NCI-H187 treated with DMSO at 0.1 percent for 48 hours (cell line): ENCODE measurements at places on chromosomes 1 and 21.

GRCh38 chr1:48743480-48743879 is 33.2 kb downstream of the BEND5 start:
- no peak for DNase-seq

GRCh38 chr1:228347181-228347580 is 59.5 kb downstream of the TRIM11 start:
- no peak for DNase-seq

DNA sequence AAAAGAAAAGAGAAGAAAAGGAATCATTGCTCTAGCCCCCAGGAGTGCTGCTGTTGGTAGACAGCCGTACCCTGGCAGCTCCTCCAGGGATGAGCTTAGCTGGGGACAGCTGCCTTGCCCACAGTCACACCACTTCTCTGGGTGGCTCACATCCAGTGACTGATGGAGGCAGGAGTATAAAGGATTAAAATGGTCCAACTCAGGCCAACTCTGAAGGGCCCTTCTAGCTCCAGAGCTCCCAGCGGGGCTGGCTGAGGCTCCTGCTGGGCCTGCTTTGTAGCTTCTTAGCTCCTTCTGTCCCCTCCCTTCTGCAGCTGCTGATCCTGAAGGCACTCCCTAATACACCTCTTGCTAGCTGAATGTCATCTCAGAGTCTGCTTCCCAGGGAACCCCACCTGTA is 4.4 kb downstream of the CITED4 start:
- DNase-seq, result no peak

- no peak for DNase-seq
Measured at GRCh38 chr1:43007377-43008114, 48.9 kb upstream of the SLC2A1 start.

DNA sequence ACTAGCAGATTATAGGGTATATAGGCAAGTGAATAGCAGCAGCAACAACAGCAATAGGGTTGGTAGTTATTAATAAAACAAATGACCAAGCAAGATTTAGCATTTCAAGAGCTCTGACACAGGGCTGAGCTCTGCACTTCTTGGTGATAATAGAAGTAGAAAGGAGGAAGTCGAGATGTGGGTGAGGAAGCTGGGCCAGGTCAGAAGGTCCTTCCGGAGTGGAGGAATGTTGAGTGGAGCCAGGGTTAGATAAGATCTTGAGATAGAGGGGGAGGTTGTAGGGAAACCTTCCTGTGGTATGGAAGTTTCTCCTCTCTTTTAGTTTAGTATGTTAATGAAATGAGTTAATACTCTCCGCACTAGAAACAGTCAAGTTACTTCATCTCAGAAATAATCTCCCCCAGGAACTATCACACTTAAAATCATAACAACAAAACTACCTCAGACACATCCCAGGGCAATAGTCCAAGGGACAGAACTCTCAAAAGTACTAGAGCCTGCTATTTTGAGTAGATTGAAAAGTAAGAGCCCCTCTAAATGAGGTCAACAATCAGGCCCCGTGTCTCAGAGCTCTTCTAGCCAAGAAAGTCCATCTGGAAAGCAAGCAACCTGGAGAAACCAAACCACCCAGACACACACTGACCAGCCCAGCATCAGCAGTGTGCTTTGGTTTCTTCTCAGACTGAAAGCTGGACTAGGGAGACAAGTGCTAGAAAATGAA is 45.4 kb upstream of the ATP1B1 start:
- DNase-seq, result no peak

DNA sequence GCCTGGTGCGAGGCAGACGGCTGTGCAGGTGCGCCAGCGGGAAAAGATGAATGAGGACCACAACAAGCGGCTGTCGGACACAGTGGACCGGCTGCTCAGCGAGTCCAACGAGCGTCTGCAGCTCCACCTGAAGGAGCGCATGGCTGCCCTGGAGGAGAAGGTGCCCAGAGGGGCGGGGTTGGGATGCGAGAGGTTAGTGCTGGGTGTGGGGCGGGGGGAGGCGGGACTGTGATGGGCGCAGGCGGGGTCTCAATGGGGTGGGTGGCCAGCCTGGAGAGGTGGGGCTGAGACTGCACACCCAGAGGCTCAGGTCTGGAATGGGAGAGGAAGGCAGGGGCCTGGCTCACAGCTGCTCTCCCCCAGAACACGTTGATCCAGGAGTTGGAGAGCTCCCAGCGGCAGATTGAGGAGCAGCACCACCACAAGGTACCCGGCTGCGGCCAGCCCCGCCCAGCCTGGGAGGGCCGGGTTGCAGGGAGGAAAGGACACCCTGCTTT is 22.3 kb downstream of the PPFIA4 start:
- no peak for DNase-seq

- no peak for DNase-seq
Measured at GRCh38 chr1:165265196-165265838, 91.2 kb downstream of the LMX1A start.

GRCh38 chr1:16605532-16606505 is 7.5 kb downstream of the NBPF1 start:
- DNase-seq, result no peak

- DNase-seq, result no peak
Measured at GRCh38 chr1:208497866-208498541, 253.8 kb upstream of the PLXNA2 start.

DNA sequence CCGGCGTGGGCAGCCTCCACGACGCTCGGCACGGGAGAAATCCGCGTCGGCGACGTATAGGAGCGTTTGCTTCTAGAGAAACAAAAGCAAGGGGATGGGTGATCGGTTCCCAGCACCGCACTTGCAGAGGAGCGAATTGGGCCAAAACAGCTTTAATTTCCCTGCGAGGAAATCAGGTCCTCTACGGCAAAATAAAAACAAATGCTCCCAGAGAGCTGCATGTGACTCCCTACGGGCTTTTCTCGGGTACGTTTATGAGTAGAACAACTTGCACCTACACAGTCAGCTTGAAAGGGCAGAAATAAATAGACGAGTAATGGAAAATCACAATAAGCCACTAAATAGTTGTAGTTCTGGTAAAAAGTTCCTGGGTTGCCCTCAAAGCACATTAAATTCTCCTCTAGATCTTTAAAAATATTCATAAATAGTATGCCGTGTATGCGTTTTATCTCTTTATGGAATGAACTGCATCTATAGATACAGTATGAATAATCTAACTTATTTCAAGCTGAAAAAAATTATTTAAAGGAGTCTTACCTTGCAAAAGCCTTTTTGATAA is 1.2 kb downstream of the NHLH2 start:
- no peak for DNase-seq

GRCh38 chr1:239123260-239123659 is 263.1 kb upstream of the CHRM3 start:
- no peak for DNase-seq
